ENCODE measurements at places on chromosomes 13 and 19. TPM values are rescaled to one million over a fixed set of nuclear protein-coding genes. Genes with fewer than 3 reads are reported as not detected.

- DNase-seq, result peak; percentile 89
These were observed 128.0 kb downstream of the DCT start for GRCh38 chr13:94351292-94351990.

DNA sequence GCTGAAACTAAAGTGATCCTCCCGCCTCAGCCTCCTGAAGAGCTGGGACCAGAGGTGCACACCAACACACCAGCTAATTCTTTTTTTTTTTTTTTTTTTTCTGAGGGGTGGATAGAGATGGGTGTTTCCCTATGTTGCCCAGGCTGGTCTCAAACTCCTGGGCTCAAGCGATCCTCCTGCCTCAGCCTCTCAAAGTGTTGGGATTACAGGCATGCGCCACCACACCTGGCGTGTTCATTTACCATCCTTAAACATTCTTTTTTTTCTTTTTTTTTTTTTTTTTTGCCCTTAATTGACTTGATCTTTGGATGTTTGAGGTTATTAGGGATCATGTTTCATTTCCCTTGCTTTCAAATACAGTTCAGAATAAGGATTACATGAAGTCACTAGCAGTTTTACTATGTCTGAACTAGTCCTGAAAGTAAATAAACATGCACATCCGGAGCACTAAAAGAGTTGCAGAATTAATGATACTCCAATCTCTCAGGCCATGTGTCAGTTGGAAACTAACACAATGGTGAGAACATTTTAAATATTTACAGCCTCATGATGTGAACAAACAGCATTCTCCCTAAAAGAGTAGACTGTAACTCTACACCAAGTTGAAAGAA lies 10.2 kb downstream of the UTP14C start:
- no peak for DNase-seq

DNA sequence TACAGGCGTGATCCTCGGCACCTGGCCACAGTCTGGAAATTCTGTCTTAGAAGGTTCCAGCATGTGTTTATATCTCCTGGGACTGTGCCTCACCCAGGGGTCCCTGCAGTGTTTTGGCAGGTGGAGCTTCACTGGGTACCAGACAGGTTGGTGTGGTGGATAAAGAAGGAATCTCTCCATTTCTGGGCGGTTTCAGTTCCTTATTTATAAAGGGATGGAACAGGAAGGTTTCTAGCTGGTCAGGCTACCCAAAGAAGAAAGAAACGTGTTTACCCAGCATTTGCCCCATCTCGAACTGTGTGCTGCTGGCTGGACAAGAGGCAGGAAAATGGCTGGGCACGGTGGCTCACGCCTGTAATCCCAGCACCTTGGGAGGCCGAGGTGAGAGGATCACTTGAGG lies 9.8 kb downstream of the PNPLA6 start:
- no peak for DNase-seq

GRCh38 chr19:49528211-49528771 lies 488 bp downstream of the RCN3 start:
- peak; percentile 69 for DNase-seq

GRCh38 chr13:102909971-102910370 lies 64.1 kb downstream of the ERCC5 start:
- DNase-seq, result no peak

- DNase-seq, result no peak
These were observed 659.3 kb downstream of the DIAPH3 start for GRCh38 chr13:59504407-59504806.

GRCh38 chr19:31531326-31531725 lies 182.1 kb upstream of the TSHZ3 start:
- DNase-seq, result no peak

GRCh38 chr13:90868321-90868920 lies 479.1 kb upstream of the MIR17HG start:
- DNase-seq, result peak; percentile 55

- DNase-seq, result no peak
These were observed 4.2 kb downstream of the CYTH2 start for GRCh38 chr19:48473161-48473966.

- no peak for DNase-seq
These were observed 460 bp downstream of the KMT5C start for GRCh38 chr19:55339889-55340783.

- peak; percentile 51 for DNase-seq
These were observed 632 bp upstream of the MTIF3 start for GRCh38 chr13:27450921-27451471.

GRCh38 chr19:30812099-30812678 lies 440.0 kb downstream of the ZNF536 start:
- DNase-seq, result no peak

GRCh38 chr19:18231775-18232174 lies 5.5 kb upstream of the PDE4C start:
- DNase-seq, result no peak

- peak; percentile 82 for DNase-seq
These were observed 31.9 kb upstream of the FEM1A start for GRCh38 chr19:4759388-4760284.

DNA sequence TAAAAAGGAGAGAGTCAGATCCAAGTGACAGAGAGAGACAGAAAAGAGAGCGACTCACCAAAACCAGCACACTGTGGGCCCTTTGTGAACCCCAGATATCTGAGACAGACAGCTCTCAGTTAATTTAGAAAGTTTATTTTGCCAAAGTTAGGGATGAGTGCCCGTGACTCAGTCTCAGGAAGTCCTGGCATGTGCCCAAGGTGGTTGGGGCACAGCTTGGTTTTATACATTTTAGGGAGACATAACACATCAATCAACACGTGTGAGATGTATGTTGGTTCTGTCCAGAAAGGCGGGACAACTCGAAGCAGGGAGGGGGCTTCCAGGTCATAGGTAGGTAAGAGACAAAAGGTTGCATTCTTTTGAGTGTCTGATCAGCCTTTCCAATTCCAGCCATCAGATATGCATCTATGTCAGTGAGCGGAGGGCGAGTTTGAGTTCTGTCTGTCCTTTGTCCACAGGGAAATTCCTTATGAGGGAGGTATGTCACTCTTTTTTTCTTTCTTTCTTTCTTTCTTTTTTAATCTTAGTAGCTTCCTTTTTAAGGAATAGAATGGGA lies 37.2 kb upstream of the ATP11A start:
- no peak for DNase-seq

DNA sequence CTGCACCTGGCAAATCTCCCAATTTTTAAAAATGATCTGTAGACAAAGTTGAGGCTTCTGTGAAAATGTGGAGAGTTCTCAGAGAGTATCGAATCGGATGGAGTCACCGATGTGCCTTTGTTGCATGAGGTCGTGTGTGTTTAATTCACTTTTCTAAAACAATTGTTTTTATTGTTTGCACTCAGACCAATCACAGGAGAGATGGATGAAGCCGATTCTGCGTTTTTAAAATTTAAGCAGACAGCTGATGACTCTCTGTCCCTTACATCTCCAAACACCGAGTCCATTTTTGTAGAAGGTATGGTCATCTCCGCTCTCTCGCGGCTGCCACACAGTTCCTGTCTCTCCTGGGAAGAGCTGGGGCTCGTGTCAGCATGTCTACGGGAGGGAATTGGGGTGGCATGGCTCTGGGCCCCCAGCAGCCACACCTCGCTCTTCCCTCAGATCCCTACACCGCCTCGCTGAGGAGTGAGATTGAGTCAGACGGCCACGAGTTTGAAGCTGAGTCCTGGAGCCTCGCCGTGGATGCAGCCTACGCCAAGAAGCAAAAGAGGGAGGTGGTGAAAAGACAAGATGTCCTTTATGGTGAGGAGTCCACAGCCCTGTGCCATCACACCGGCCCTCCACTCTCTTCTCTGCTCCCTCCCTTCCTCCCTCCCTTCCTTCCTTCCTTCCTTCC lies 47.2 kb downstream of the PEX11G start:
- no peak for DNase-seq

DNA sequence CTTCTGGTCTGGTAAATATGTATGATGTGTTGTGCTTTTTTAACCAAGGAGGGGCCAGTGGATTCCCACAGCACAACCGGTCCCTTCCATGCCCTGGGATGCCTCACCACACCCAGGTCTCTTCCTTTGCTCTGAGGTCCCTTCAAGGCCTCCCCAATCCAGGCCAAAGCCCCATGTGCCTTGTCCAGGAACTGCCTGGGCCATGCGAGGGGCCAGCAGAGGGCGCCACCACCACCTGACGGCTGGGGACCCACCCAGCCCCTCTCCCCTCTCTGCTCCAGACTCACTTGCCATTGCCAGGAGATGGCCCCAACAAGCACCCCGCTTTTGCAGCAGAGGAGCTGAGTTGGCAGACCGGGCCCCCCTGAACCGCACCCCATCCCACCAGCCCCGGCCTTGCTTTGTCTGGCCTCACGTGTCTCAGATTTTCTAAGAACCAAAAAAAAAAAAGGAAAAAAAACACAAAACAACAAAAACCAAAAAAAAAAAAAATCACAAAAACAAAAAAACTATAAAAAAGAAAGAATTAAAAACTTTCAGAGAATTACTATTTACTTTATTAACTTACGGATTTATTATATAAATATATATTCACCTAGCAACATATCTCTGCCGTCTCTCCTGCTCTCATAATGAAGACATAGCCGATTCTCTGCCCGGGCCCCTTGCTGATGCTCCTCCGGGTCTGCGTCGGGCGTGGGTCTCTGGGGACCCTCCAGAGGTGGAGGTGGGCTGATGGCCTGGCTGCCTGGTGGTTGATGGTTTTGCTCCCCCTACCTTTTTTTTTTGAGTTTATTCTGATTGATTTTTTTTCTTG lies 14.4 kb downstream of the CAPN12 start:
- peak; percentile 55 for DNase-seq

The FOXA3 gene
- total RNA-seq, result not detected

The TMEM143 gene
- 8.3 TPM for total RNA-seq

The GPC6 gene
- total RNA-seq, result 33.7 TPM

The FGF9 gene
- 0.33 TPM for total RNA-seq

The ZNF850 gene
- 1.2 TPM for total RNA-seq

The GNG8 gene
- total RNA-seq, result not detected

The COL5A3 gene
- total RNA-seq, result 0.77 TPM

The USHBP1 gene
- total RNA-seq, result not detected

The OLFM4 gene
- not detected for total RNA-seq

Measured in fibroblast of lung (primary cell).